Ovary (tissue), 10 donors: ENCODE measurements at places on chromosomes 2 and 18. TPM values are rescaled to one million over a fixed set of nuclear protein-coding genes. Genes with fewer than 3 reads are reported as not detected.
A peak's percentile ranks its signal among the peaks of the same experiment; 100 is the strongest.

DNA sequence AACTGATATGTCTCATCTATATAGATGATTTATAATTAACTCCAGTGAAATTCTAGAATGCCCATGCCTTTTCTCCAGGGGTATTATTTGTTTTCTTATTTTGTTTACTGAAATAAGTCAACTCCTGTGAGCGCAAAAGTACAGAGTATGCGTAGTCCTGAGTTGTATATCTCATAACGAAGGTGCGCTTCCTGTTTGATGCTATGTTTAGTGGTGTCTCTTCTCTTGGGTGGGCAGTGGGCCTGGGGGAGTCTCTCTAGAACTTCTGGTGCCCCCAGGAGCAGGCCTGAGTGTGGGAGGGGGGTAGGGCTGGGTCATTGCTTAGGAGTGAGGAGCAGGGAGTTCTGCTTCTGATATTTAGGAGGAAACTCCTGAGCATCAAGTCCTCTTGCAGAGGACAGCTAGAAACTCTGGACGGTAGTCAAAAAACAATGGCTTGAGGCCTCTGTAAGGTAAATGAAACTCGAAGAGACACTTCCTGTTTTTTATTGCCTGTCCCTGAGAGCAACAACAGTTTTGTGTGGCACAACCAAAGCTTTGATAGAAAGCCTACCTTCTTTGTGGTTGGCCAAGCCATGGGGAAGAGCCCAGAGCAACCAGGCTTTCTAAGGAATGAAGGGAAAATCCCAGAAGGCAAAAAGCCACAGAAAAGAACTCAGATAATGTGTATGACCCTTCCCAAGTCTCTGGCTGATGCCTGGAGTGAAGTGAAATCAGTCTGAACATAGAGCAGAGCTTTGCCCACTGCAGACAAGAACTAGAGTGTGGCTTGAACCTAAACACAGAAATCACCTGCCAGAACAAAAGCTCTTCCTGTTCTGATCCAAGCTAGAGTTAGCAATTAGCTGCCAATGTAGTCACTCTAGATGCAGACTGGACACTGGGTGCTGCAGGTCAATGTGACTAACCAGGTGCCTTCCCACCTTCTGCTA lies 8.5 kb upstream of the SP140L start:
- no peak for DNase-seq

- DNase-seq, result no peak
Observed at GRCh38 chr18:32877371-32877770, 104.5 kb upstream of the KLHL14 start.

DNA sequence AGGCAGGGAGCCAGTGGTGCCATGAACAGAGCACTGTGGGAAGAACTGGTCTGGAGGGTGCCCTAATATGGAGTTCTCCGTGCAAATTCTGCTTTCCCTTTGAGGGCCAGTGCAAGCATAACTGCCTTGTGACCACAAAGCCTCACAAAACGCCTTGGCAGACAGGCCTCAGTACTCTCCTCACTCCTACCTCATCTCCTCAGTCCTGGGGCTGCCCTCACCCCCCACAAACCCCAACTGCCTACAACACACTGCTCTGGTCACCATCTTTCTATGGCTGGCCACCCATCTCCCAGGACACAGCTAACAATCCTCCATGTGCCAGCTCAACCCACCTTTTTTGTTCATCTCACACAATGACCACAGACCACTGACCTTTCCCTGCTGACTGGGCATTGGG lies 8.9 kb downstream of the COX5B start:
- DNase-seq, result no peak

DNA sequence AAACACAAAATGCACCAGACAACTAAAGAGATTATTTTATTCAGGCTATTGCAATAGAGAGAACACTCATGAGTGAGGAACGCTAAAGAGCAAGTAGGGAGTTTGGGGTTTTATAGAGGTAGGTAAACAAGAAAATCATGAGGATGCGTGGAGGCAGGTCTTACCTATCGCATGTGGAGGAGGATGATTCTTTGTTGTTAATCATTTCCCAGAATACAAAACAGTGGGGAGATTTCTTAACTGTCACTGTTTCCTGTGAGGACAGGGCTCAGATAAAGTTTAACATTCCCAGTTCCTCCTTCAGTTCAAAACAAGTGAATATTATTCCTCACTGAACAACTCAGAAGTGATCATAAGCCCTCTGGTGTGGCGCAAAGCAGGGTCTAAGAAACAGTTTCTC lies 156.1 kb upstream of the MGAT5 start:
- no peak for DNase-seq

The C1D gene
- 16.6 TPM for total RNA-seq

The FEV gene
- 0.11 TPM for total RNA-seq

The ITPRIPL1 gene
- total RNA-seq, result 0.77 TPM

DNA sequence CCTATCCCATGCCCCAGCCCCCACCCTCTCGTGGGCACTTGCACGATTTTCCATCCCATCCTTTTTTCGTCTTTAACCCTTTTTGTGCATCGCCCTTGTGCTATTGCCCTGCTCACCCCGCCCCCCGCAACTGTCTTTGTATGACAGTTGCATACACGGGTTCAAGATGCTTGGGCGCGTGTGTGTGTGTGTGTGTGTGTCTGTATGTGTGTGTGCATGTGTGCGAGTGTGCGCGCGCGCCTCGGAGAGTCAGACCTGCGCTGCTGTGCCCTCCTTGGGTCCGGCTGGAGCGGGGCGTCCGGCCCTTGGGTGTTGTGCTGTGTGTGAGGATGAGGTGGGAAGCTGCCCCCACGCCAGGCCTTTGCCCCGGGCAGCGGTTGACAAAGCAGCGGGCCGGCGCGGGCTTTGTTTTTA lies 230.7 kb downstream of the HAUS1 start:
- DNase-seq, result no peak

DNA sequence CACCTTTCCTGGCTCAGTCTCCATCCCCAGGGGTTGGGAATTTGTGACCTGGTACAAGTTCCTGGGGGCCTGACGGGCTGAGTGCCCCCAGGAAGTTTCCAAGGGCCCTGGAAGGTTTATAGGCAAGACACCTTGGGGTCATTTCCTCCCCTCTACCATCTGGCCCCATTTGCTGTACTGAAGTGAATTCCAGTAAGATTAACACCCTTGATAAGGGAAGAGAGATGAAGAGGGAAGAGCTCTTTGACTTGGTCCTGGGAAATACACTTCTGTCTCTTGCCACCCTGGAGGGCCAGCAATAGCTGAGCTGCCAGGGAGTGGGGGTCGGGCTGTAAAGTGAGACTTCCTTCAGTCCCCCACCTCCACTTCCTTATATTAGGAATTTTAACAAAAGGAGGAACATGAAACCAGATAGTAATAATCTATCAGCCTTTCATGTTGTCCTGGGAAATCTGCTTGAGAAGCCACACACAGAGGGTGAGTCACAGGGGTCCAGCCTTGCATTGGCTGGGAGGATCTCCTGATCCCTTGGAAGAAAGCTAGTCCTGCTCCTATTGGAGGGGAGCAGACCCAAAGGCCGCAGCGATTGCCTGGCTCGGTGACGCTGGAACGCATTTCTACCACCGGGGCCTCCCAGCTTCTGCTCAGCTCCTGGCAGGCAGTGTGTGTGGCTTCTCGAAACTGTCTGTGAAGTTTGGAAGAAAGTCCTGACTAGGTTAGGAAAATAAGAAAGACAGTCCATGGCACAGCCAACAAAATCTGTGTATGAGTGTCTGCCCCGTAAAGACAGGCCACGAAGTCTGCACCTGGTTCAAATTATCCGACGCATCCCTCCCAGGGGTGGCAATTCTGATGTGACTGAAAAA lies 87.3 kb downstream of the ACAA2 start:
- peak; percentile 59 for DNase-seq
